ENCODE measurements at places on chromosomes 4 and X. TPM values are rescaled to one million over a fixed set of nuclear protein-coding genes. Genes with fewer than 3 reads are reported as not detected.

The RHOXF1 gene
- not detected for total RNA-seq

The FGF16 gene
- 3.1 TPM for total RNA-seq

The RHOXF2 gene
- total RNA-seq: not detected

The MAGEA2B gene
- not detected for total RNA-seq

The DMD gene
- 190 TPM for total RNA-seq

The GDPD2 gene
- not detected for total RNA-seq

The MAN2B2 gene
- total RNA-seq: 4.2 TPM

The PABPC4L gene
- total RNA-seq: 8.4 TPM

The CYLC1 gene
- not detected for total RNA-seq

The APLN gene
- 4.2 TPM for total RNA-seq

The UGT2B10 gene
- 0.52 TPM for total RNA-seq

The TBC1D19 gene
- total RNA-seq: 41.8 TPM

The PRDM5 gene
- 61.1 TPM for total RNA-seq

The USP51 gene
- total RNA-seq: 1.6 TPM

The SCRG1 gene
- total RNA-seq: 1.0 TPM

The SLITRK2 gene
- 0.52 TPM for total RNA-seq

The EPHA5 gene
- 1.0 TPM for total RNA-seq

The MTMR8 gene
- total RNA-seq: 2.6 TPM

The SRPX2 gene
- total RNA-seq: 13.0 TPM

The C4orf54 gene
- 132 TPM for total RNA-seq

The TMEM187 gene
- total RNA-seq: 2.1 TPM

The MFAP3L gene
- 1.6 TPM for total RNA-seq

The WDR17 gene
- 1.0 TPM for total RNA-seq

The AKAP14 gene
- total RNA-seq: not detected

The BEX1 gene
- total RNA-seq: 1.0 TPM

The F8 gene
- 4.2 TPM for total RNA-seq

The SH3D19 gene
- total RNA-seq: 20.4 TPM

The VSIG4 gene
- total RNA-seq: 37.1 TPM
